ENCODE measurements at places on chromosomes 1 and 21. TPM values are rescaled to one million over a fixed set of nuclear protein-coding genes. Genes with fewer than 3 reads are reported as not detected.

The PPM1J gene
- 1.0 TPM for total RNA-seq

The CELF3 gene
- total RNA-seq: not detected

The CLDN17 gene
- total RNA-seq: not detected

The EPHA10 gene
- total RNA-seq: not detected

The LBR gene
- total RNA-seq: 14.1 TPM

The ATAD3C gene
- total RNA-seq: 0.40 TPM

The LCE1D gene
- not detected for total RNA-seq

The TXNIP gene
- total RNA-seq: 356 TPM

The HIVEP3 gene
- 2.1 TPM for total RNA-seq

The PLXNA2 gene
- 18.3 TPM for total RNA-seq

The OPN3 gene
- 11.9 TPM for total RNA-seq

The CFHR1 gene
- total RNA-seq: 1.6 TPM

The MLLT11 gene
- 4.5 TPM for total RNA-seq

The CLDN8 gene
- not detected for total RNA-seq

The OSCP1 gene
- total RNA-seq: 8.6 TPM

The CYB561D1 gene
- 6.5 TPM for total RNA-seq

The S100A7 gene
- total RNA-seq: not detected

The NTNG1 gene
- total RNA-seq: 6.4 TPM

The CCDC185 gene
- not detected for total RNA-seq

The PRAMEF11 gene
- total RNA-seq: not detected

The CLCA4 gene
- not detected for total RNA-seq

The PTPN7 gene
- not detected for total RNA-seq

The WNT3A gene
- not detected for total RNA-seq

The STUM gene
- under 0.01 TPM for total RNA-seq

The FAM151A gene
- total RNA-seq: not detected

The SLAMF8 gene
- not detected for total RNA-seq

The PGLYRP3 gene
- total RNA-seq: not detected

Data from smooth muscle cell of the pulmonary artery (primary cell).